ENCODE measurements at places on chromosomes 5 and 9.

DNA sequence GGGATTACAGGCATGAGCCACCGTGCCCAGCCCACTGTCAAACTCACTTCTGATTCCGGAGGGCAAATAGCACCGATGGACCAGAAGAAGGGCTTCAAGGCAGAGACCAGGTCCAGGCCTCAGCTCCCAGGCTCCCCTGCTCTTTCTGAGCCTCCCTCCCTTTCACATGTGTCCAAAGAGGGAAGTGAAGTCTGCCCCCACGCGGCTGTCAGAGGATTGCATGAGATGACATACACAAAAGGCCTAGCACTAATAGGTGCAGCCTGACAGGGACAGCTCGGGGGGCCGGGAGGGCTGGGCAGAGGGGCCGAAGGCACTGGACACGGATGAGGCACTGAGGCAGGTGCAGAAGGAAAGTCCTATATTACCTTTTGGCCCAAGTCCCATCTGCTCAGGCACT is 16.1 kb downstream of the FBP1 start:
- DNase-seq, result peak; percentile 25

GRCh38 chr5:86806206-86806605 is 188.5 kb downstream of the COX7C start:
- no peak for DNase-seq

DNA sequence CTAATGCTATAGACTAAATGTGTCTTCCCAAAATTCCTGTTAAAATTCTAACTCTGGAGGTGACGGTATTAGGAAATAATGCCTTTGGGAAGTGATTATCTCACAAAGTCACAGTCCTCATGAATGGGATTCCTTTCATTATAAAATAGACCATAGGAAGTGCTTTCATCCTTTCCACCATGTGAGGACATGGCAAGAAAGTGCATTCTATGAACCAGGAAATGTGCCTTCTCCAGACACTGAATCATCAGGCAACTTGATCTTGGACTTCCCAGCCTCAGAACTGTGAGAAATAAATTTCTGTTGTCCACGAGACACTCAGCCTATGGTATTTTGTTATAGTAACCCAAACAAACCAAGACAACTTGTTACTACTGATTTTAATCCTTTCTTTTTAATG is 582.4 kb upstream of the C9orf72 start:
- no peak for DNase-seq

GRCh38 chr5:179284751-179285631 is 60.3 kb downstream of the ADAMTS2 start:
- no peak for DNase-seq

DNA sequence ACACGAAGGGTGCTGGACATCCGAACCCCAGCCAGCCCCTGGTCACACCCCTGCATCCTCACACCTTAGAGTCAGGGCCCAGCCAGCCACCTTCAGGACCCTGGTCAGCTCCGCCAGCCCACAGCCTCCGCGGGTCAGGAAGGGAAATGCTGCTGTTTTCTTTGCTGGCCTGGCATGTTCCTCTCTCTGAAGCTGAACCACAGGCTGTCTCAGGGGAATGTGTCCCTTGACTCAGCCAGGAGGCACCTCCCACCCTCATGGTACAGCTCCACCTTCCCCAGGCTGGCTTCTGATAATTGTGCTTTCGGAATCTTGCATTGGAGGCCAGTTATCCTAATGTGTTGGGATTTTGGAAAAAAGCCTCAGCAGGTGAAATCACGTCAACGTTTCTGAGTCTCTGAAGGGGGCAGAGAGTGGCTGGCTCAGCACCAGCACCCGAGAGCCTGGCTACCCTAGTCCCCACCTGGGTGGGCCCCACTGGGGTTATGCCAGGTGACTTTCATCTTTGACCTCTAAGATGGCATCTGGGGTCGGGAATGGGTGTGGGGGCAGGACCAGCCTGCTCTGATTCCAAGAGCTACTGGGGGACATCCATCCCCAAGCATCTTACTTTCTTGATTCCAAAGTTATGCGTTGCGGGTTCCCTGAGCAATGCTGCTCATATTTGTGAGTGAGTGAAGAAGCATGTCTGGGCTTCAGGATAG is 9.8 kb upstream of the OLFM1 start:
- no peak for DNase-seq

All from stimulated activated CD4-positive, alpha-beta T cell treated with anti-CD3 and anti-CD28 coated beads, Interleukin-4, amount 100 ng/mL, for 1 hour (primary cell).